ENCODE measurements at places on chromosomes 11 and 22.

- no peak for DNase-seq
Observed at GRCh38 chr11:128343870-128344269, 243.5 kb downstream of the ETS1 start.

DNA sequence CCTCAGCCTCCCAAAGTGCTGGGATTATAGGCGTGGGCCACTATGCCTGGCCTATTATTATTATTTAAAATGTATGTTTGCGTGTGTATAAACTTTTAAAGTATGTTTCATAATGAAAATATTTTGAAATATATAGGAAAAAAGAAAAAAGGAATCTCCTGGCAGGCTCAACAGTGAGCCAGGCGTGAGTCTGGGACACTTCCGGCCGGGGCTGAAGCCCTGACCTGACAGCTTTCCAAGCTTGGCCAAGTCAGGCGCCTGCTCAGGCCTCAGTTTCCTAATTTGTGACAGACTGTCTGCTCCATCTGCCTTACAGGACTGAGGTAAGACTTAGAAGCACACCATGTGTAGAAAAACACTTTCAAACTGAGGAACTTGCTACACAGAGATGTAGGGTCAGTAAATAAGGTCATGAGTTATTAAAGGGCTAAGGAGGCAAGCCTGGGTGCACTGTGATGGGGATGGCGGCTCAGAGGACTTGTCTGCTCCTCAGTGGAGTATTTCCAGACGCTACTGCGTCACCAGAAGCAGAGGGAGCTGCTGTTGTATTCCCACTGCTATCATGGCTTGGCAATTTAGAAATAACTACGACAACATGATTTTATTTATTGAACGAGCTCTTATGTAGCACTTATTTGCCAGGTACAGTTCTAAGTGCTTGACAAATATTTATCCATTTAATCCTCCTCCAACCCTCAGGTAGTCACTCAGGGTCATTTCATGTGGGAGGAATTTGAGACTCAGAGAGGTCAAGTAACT lies 100.1 kb downstream of the PRR5L start:
- DNase-seq = no peak

GRCh38 chr11:11862999-11863398 lies 21.2 kb downstream of the USP47 start:
- DNase-seq = no peak

- DNase-seq = no peak
Observed at GRCh38 chr22:38448945-38449745, 5.9 kb downstream of the KCNJ4 start.

DNA sequence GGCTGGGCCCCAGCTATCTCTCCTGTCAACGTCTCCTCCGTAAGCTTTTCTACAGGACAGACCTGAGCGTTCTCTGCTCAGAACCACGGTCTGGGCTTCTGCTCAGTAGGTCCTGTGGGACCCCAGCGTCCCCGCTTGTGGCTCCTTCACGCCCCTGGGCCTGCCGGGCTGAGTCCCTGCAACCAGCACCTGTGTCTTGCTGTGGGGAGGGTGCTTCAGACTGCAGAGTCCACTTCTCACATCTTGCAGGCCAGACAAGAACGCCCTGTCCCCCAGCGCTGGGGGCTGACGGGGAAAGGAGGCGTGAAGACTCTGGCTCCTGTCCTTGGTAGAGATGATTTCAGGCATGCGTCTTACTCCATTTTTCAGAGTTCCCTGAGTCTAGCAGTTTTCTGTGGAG lies 1480.8 kb downstream of the BRD1 start:
- DNase-seq = no peak

- no peak for DNase-seq
Observed at GRCh38 chr11:17792161-17792560, 57.6 kb downstream of the KCNC1 start.

DNA sequence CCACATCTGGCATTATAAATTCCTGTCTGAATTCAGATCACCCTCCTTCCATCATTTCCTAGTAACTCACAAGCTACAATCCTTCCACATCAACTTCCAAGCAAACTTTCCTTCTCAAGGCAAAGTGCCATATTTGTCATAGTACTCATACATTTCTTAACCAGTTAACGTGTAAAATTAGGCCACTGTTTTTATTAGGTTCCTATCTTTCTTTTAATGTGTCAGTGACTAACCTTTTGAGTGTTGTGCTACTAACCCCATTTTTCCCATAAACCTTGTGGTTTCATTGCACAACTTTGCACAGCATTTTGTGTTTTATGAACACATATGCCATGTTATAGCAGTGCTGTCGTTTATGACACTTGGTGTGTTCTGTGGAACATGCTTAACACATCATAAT lies 90.1 kb downstream of the KIF18A start:
- no peak for DNase-seq
